ENCODE measurements at places on chromosomes 11 and 22.

GRCh38 chr22:17782158-17782557 lies 7.9 kb upstream of the BID start:
- no peak for DNase-seq

DNA sequence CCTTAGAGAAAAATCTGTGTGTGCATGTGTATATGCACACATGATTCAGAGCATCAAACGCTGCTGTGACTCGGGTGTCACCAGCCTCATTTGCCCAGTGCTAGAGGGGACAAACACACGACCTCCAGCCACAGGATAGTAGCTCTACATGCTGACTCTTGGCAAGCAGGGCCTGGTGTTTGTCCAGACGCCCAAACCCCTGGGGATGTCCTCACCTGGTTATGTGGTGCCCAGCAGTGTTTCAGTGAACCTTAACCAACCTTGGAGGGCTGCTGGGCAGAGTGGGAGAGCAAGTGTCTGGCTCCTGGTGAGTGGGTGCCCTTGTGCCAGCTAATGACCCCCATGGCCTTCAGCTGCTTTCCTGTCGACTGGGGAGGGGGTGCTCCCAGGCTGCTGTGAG lies 26.7 kb downstream of the IGLL1 start:
- DNase-seq, result no peak

GRCh38 chr11:47136327-47136726 lies 40.4 kb downstream of the ARFGAP2 start:
- DNase-seq, result no peak

- DNase-seq, result no peak
These were observed 482.0 kb downstream of the KCNA4 start for GRCh38 chr11:29534836-29535235.

- DNase-seq, result no peak
These were observed 83.8 kb upstream of the FIBIN start for GRCh38 chr11:26909991-26910591.

GRCh38 chr11:62574363-62575071 lies 826 bp upstream of the EEF1G start:
- DNase-seq, result no peak

DNA sequence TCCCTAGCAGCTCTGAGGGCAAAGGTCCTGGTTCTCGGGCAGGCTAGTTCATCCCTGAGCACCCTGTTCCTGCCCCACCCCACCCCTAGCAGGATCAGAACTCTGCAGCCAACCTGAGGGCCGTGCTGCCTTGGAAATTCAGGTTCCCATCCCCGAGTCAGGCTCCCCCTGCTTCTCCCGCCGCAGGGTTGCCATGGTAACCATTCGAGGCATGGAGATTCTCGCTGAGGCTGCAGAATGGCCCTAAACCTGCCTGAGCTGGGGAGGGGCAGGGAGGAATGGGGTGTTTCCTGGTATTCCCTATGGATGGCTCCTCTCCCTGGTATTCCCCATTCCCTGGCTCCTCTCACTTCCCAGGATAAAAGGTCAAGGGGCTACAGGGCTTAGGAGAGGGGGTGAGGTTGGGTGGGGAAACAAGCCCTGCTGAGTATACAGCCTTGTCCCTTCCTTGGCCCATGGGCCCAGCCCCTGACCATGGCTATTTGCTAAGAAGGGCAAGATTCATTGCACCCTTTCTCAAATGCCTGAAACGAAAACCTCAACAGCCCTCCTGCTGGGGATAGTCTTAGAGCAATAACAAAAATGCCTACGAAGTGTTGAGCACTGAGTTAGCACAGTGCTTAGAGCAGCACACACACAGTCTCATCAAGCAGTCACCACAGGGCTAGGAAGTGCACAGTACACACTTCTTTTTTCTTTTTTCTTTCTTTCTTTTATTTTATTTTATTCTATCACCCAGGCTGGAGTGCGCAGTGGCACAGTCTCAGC lies 58.7 kb downstream of the CHST1 start:
- DNase-seq, result no peak

DNA sequence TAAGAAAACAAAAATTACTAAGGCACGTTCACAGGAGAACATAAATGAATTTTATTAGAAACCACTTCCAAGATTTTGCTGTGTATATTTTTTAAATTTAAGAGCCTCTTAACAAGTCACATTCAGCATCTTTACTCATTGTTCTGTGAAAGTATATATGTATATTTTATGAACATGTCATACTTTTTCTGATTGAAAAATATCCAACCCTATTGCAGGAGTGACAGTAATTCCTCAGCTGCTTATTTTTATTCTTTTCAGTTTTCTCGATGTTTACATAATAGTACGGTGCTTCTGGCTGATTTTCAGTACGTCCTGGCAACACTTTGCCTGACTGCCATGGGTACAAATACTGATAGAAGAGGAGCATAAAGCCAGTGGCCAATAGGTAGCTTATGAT lies 41.8 kb downstream of the XKR3 start:
- DNase-seq, result no peak

- DNase-seq, result no peak
These were observed 11.7 kb downstream of the CBLIF start for GRCh38 chr11:59833602-59834001.

DNA sequence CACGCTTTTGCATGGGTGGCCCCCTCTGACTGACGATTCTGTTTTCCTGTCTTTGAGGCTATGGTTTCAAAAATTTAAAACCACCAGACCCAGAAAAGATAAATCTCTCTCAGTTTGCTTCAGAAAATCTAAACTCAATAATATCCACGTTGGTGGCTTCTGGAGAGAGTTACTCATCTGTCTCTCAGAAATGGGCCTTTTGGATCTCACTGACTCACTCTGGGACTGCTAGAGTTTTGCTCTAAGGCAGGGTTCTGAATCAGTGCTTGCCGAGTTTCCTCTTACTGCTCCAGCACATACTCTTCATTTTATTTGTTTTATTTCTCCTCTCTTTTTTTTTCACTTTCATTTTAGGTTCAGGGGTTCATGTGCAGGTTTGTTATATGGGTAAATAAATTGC lies 305.7 kb downstream of the BLID start:
- no peak for DNase-seq

- DNase-seq, result no peak
These were observed 432.9 kb downstream of the TENM4 start for GRCh38 chr11:79007771-79008402.

GRCh38 chr11:471468-472145 lies 21.5 kb downstream of the PTDSS2 start:
- no peak for DNase-seq

DNA sequence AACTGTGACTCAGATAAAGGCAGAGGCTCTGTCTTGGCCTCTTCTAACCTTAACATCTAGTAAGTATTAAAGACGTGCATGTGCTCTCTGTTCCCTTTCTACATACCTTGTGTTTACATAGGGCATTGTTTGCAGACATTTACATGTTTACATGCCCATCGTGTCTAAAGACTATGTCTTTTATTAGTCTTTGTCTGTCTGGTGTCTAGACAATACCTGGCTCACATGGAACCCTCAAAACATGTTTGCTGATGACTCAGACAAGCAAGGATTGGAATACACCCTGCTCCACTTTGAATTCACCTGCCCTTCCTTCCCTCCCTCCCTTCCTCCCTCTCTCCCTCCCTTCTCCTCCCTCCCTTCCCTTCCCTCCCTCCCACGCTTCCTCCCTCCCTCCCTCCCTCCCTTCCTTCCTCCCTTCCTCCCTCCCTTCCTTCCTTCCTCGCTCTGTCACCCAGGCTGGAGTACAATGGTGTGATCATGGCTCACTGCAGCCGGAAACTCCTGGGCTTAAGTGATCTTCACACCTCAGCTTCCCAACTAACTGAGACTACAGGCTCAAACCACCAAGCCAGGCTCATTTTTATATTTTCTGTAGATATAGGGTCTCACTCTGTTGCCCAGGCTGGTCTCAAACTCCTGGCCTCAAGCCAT lies 23.7 kb upstream of the SORL1-AS1 start:
- DNase-seq, result no peak

DNA sequence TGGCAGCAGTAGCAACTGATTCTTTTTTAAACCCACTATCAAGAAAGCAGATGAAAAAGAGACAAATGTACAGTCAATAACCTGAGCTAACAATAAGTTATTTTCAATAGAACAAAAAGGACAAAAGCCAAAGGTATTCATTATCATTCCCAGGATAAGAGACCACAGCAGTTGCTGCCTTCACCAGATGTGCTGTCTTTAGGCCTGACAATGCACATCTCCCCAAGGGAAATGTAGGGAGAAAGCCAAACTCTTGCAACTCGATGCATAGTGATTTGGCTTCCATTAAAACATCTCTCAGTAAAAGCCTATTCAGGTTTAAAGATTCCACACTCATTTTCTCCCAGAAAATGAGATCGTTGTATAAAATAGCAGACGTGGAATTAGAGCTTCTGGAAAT lies 210.7 kb downstream of the METTL15 start:
- no peak for DNase-seq

DNA sequence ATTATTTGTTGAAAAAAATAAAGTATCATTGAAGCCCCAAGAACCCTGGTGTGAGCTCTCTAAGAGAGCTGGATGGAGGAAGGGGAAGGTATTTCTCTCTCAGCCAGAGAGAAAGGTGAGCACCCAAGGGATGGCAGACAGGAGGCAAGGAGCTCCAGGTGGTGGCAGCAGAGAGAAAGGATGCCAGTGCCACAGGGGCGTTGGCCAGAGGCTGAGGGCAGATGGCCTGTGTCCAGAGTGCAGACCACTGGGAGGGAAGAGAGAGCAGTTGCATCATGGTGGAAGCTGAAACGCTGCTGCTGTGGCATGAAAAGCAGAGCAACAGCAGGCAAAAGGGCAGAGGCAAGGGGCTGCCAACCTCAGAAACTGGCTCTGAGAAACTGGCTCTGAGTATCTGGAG lies 8.5 kb downstream of the SPON1 start:
- DNase-seq, result no peak

DNA sequence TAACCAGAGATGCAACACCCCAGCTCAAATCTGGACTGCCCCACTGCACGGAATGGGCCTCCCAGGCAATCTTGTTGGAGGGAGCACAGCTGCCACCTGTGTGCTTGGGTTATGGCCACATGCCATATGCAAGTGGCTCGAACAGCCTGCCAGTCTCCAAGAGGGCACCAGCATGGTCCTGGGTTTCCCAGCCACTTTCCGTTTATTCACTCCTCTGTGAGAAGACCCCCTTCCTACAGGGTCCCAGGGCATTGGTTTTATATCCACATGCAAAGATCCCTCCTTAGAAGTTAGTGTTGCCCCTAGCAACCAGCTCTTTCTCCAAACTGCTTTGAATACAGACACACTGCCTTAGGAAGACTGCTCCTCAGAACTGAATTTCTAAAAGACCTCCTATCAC lies 487.8 kb downstream of the BUD13 start:
- no peak for DNase-seq

DNA sequence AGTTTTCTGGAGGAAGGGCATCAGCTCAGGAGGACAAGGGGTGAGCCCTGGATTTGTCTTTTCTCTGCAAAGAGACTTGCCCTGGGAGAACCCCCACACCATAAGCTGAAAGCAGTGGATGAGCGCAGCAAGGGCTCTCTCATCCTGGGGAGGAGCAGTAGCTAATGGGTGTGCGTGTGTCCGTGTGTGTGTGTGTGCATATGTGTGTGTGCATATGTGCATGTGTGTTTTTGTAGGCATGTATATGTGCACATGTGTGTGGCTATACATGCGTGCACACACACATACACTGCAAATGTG lies 45.3 kb downstream of the SMIM38 start:
- no peak for DNase-seq

- no peak for DNase-seq
These were observed 47.6 kb downstream of the SMIM38 start for GRCh38 chr11:69203381-69203780.

DNA sequence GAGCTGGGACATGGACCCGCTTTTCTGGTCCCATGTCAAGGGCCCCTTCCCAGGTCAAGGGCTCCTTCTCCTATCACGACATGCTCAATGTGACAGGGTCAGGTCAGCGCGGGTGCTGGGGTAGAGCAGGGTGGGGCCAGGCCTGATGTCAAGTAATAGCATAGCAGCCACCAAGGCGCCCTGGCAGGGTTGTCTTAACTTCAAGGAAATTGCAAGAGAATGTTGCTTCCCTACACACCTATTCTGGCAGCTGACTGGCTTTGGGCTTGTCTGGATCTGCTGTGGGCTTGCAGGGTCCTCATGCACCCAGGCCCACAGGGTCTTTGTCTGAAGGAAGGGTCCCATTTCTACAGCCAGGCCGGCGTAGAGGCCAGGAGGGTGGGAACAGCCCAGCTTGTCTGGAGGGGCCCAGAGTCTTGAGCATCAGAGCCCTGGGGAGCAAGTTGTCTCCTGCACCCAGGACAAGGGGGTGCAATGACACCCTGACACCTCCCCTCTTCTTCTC lies 71.4 kb downstream of the BUD13 start:
- no peak for DNase-seq

DNA sequence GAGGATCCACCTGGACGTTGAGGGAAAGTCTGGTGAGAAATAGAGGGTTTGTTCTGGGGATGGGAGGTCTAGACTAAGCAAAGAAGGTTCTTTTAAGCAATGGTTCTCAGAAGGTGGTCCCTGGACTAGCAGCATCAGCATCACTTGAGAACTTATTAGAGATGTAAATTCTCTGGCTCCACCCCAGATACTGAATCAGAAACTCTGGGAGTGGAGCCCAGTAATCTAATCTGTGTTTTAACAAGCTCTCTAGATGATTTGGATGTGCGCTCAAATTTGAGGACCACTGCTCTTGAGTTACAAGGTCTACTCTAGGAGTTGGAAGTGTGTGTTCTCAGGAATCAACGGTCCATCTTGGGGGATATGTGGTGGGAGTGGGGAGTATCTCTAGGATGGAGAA lies 3.3 kb upstream of the ABCG4 start:
- DNase-seq, result no peak

All from activated naive CD4-positive, alpha-beta T cell treated with anti-CD3 and anti-CD28 coated beads, Interleukin-2, amount 50 U/mL, for 16 hours (primary cell).